Endodermal cell (in vitro differentiated cells): ENCODE measurements at places on chromosomes 6 and 20. TPM values are rescaled to one million over a fixed set of nuclear protein-coding genes. Genes with fewer than 3 reads are reported as not detected.

DNA sequence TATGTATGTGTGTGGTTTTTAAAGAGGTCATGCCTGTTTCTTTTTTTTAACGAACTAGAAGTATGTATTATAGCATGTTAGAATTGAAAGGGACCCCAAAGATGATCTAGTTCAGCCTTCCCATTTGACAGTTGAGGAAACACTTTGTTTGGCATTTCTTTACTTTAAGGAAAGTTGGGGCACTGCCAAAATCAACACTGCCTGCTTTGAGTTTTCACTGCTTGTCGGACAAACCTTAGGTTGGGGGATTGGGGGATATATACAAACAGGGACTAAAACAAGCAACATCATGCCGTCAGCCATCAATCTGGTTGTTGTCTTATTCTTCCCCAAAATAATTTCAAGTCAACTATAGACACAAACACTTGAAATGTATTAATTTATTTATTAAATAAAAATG is 14.1 kb upstream of the CALHM6 start:
- no peak for DNase-seq

GRCh38 chr6:127792616-127793015 is 108.2 kb downstream of the THEMIS start:
- DNase-seq = no peak

- DNase-seq = no peak
Observed at GRCh38 chr6:166119116-166119911, 48.3 kb downstream of the TBXT start.

GRCh38 chr6:8904754-8905153 is 469.4 kb upstream of the SLC35B3 start:
- DNase-seq = peak; percentile 74

DNA sequence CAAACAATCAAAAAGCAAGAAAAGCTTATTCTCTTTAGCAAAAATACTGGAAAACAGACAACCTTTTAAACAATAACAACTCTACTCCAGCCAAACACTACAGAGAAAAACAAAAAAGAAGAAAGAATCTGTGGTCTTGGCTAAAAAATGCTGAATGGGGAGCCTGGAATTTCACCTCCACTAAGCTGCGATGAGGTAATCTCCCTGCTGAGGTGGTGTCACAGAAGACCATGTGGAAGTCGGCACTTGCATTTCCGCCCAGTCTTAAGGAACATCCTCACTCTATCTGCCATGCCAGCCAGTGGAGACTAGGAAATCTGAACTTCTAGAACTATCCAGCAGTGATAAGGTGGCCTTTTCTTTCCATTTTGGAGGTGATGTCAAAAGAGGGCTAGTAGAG is 1026.8 kb upstream of the EPHA7 start:
- no peak for DNase-seq

DNA sequence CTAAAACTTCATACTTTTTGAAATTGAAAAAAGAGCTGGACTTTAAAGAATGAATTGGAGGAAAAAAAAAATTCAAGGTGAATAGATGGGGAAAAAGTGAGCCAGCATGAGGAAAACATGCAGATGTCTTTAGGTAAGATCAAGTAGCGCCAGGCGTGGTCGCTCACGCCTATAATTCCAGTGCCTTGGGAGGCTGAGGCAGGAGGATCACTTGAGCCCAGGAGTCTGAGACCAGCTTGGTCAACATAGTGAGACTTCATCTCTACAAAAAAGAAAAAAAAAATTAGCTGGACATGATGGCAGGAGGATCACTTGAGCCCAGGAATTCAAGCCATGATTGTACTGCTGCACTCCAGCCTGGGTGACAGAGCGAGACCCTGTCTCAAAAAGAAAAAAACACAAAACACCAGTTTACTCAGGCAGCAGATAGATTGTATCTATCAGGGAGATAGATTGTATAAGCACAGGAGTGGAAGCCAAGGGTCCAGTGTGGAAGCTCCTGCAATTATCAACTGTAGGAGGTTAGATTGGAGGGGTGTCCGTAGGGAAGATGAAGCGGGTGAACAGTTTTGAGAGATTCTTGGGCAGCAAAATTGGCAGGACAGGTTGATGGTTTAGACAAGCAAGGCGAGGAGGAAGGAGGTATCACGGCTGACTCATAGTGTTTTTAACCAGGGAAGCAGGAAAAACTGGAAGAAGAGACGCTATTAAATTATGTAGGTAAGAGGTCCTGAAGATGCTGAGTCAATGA is 97.6 kb upstream of the ZNF217 start:
- DNase-seq = no peak

GRCh38 chr6:156098839-156099238 is 643.2 kb upstream of the NOX3 start:
- DNase-seq = no peak

DNA sequence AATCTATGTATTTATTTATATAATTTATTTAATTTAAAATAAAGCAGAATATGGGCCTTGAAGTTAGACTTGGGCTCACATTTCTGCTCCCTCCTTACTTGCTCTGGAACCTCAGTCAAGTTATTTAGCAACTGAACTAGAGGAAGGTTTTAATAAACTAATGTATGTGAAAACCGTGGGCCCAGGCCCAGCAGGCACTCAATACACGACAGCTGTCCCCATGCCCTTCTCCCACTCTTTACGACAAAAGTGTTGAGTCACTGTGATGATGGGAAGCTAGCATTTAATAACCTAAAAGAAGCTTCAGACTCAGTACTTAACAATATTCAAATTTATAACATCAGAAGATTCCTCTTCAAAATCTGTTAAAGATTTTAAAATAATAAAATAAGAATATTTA is 46.7 kb downstream of the SERAC1 start:
- DNase-seq = no peak

- DNase-seq = no peak
Observed at GRCh38 chr6:157650261-157650640, 172.8 kb upstream of the SNX9 start.

- DNase-seq = no peak
Observed at GRCh38 chr6:30487926-30488325, 1.4 kb upstream of the HLA-E start.

WFDC5 gene
- total RNA-seq = not detected in 2 replicates

PRR18 gene
- total RNA-seq = 0.09 and 0.11 TPM in 2 replicates

SLC16A10 gene
- 13.8 and 14.2 TPM in 2 replicates for total RNA-seq
